ENCODE measurements at places on chromosomes 6 and 20. TPM values are rescaled to one million over a fixed set of nuclear protein-coding genes. Genes with fewer than 3 reads are reported as not detected.

- no peak overlapping the region for H3K4me3 ChIP-seq
- no peaks in the 10 kb centered on the region for H3K27me3 ChIP-seq
- peaks cover 7% of the 10 kb centered on the region for H3K4me1 ChIP-seq
- peak; percentile 86 for DNase-seq
- H3K36me3 ChIP-seq: no peaks in the 10 kb centered on the region
Observed at GRCh38 chr20:14986026-14986655, 648.7 kb upstream of the FLRT3 start.

GRCh38 chr6:7921632-7922092 lies 11.1 kb upstream of the TXNDC5 start:
- no peak overlapping the region for H3K27ac ChIP-seq
- no peak overlapping the region for H3K4me3 ChIP-seq
- no peaks in the 10 kb centered on the region for H3K36me3 ChIP-seq
- no peaks in the 10 kb centered on the region for H3K4me1 ChIP-seq
- no peaks in the 10 kb centered on the region for H3K27me3 ChIP-seq
- DNase-seq: no peak

DNA sequence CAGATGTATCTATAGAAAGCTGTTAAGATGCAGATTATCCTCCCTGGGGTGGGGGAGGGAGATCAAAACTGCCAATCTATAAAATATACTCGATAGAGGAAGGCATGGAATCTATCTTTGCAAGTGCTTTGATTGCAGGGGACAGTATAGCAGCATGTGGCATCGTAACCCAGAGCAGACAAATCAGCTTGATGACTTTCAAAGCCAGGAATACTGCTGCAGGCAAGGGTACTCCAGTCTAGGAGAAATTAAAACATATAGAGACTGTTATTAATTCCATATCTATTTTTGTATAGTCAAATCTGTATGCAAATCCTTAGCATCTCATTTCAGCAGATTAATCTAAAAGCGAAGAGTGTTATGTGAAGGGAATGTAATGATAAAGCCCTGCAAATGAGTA lies 159.4 kb downstream of the MMS22L start:
- H3K36me3 ChIP-seq: no peaks in the 10 kb centered on the region
- H3K4me1 ChIP-seq: no peaks in the 10 kb centered on the region

DNA sequence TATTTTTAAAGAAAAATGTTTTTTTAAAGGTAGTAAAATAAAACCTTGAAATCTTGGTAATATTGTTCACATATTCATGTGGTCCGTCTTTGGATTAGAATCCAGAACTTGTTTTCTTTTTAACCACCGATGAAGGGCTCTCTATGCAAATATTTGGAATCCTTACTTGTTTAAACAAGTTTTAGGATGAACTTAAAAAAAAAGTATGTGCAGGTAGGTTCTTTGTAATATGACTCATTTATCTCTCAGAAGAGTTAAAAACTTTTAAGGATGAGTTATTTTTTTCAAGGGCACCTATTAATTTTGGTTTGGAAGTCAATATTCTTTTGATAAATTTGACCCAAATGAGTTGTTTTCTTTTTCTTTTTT lies 8.9 kb downstream of the DSP start:
- no peaks in the 10 kb centered on the region for H3K36me3 ChIP-seq
- DNase-seq: no peak
- no peaks in the 10 kb centered on the region for H3K27me3 ChIP-seq

- no peaks in the 10 kb centered on the region for H3K36me3 ChIP-seq
Observed at GRCh38 chr6:71545905-71546304, 257.3 kb downstream of the OGFRL1 start.

TCP11 gene
- total RNA-seq: not detected

- H3K36me3 ChIP-seq: no peaks in the 10 kb centered on the region
- peak within 1 kb of the TSS; percentile 47 for H3K4me3 ChIP-seq
- H3K27me3 ChIP-seq: no peaks in the 10 kb centered on the region
- H3K4me1 ChIP-seq: peaks cover 5% of the 10 kb centered on the region
- peak; percentile 63 for DNase-seq
Observed at GRCh38 chr20:62642051-62642665, at the start of gene SLCO4A1. TSS of gene SLCO4A1 (plus strand) at chr20:62642503. CDS start at chr20:62656455, 13,952 bp downstream.

DNA sequence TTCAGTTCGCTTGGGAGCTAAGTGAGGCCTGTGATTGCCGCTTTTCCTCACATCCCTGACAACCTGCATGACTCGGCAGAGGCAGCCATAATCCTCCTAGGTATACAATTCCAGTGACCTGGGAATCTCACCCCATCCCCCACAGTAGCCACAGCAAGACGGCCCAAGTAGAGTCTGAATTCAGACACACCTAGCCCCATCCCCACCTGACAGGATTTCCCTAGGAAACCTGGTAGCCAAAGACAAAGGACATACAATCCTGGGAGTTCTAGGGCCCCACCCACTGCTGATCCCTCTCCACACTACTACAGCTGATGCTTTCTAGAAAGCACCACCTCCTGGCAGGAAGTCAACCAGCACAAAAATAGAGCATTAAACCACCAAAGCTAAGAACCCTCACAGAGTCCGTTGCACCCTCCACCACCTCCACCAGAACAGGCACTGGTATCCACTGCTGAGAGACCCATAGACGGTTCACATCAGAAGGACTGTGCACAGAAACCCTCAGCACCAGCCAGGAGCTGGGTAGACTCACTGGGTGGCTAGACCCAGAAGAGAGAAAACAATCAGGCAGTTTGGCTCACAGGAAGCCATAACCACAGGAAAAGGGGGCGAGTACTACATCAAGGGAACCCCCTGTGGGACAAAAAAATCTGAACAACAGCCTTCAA lies 17.9 kb upstream of the RUNX2 start:
- no peak for DNase-seq
- H3K36me3 ChIP-seq: no peaks in the 10 kb centered on the region
- H3K4me1 ChIP-seq: no peaks in the 10 kb centered on the region
- no peak overlapping the region for H3K4me3 ChIP-seq
- H3K27me3 ChIP-seq: no peaks in the 10 kb centered on the region

GRCh38 chr6:6515691-6516607 lies 72.6 kb upstream of the LY86 start:
- no peaks in the 10 kb centered on the region for H3K27me3 ChIP-seq
- no peak overlapping the region for H3K27ac ChIP-seq
- no peaks in the 10 kb centered on the region for H3K36me3 ChIP-seq
- no peak overlapping the region for H3K4me3 ChIP-seq
- no peaks in the 10 kb centered on the region for H3K4me1 ChIP-seq
- no peak for DNase-seq

TMEM200A gene
- total RNA-seq: 4.9 TPM

GRCh38 chr6:164102693-164103092 lies 688.2 kb downstream of the QKI start:
- H3K36me3 ChIP-seq: no peaks in the 10 kb centered on the region
- no peak for DNase-seq
- H3K27me3 ChIP-seq: no peaks in the 10 kb centered on the region
- H3K4me3 ChIP-seq: no peak overlapping the region

NKX2-2 gene
- total RNA-seq: 3.9 TPM

GRCh38 chr6:17393892-17394631 lies 667 bp downstream of the CAP2 start:
- H3K4me1 ChIP-seq: peaks cover 18% of the 10 kb centered on the region
- H3K27ac ChIP-seq: peak overlapping the region; percentile 62
- no peaks in the 10 kb centered on the region for H3K27me3 ChIP-seq
- no peaks in the 10 kb centered on the region for H3K36me3 ChIP-seq
- peak; percentile 74 for DNase-seq

HLA-DOA gene
- 5.1 TPM for total RNA-seq

- DNase-seq: no peak
- no peak overlapping the region for H3K27ac ChIP-seq
- no peak overlapping the region for H3K4me3 ChIP-seq
- no peaks in the 10 kb centered on the region for H3K4me1 ChIP-seq
- H3K27me3 ChIP-seq: no peaks in the 10 kb centered on the region
- no peaks in the 10 kb centered on the region for H3K36me3 ChIP-seq
Observed at GRCh38 chr6:21955053-21955595, 341.7 kb downstream of the PRL start.

DNA sequence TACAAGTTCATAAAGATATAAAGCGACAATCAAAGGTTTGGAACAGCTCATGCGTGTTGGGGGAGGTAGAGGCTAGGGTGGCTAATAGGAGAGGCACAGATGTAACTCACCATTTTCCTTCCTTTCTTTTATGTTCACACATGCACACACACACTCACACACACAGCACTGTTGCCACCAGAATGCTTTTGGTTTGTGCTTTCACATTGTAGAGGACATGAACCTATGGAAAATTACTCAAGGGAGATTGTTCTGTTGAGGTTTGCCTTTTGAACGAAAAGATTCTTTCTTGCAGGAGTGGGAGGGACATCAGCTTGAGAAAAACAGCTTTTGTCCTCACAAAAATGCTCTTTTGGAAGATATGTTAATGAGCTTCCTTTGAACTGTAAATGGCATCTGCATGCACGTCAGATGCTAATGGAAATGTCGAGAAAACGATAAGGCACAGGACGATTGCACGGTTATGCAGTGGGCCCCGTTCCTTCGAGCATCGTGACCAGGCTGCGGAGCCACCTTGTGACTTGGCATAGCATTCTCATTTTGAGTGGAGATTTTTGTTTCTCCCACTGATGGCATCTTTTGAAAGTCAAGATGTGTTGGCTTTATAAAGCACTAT lies 724.1 kb downstream of the KIF16B start:
- no peaks in the 10 kb centered on the region for H3K36me3 ChIP-seq
- no peak for DNase-seq
- H3K27ac ChIP-seq: no peak overlapping the region
- no peak overlapping the region for H3K4me3 ChIP-seq
- no peaks in the 10 kb centered on the region for H3K27me3 ChIP-seq
- no peaks in the 10 kb centered on the region for H3K4me1 ChIP-seq

- peaks cover 46% of the 10 kb centered on the region for H3K4me1 ChIP-seq
- no peak overlapping the region for H3K4me3 ChIP-seq
- H3K27ac ChIP-seq: no peak overlapping the region
- no peak for DNase-seq
- no peaks in the 10 kb centered on the region for H3K27me3 ChIP-seq
Observed at GRCh38 chr6:110882274-110882619, 7.7 kb downstream of the AMD1 start.
